ENCODE measurements at places on chromosomes 3 and 15. TPM values are rescaled to one million over a fixed set of nuclear protein-coding genes. Genes with fewer than 3 reads are reported as not detected.

The ANKUB1 gene
- polyA plus RNA-seq: not detected

DNA sequence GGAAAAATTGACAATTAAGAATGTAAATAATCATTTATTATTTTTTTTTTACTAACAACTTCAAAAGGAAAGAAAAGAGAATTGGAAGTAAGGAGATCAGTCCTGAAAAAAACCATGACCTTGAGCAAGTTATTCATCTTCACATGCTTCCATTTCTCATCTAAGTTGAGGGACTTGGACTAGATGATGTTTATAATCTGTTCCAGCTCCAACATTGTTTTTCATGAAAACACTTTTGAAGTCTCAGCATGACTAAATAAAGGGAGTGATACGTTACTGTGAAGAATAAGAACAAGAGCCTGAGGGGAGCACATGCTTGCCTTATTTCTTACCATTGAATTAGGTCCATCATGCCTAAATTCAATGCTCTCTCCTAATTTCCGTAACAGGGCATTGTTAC is 95.7 kb downstream of the STRIT1 start:
- H3K36me3 ChIP-seq: no peaks in the 10 kb centered on the region
- no peaks in the 10 kb centered on the region for H3K27me3 ChIP-seq
- no peaks in the 10 kb centered on the region for H3K4me1 ChIP-seq
- no peak overlapping the region for H3K4me3 ChIP-seq
- DNase-seq: no peak
- H3K27ac ChIP-seq: no peak overlapping the region

GRCh38 chr15:74791667-74792066 is 9.8 kb downstream of the CSK start:
- H3K4me3 ChIP-seq: no peak overlapping the region
- DNase-seq: no peak
- peaks cover 22% of the 10 kb centered on the region for H3K4me1 ChIP-seq
- peaks cover 16% of the 10 kb centered on the region for H3K36me3 ChIP-seq
- no peaks in the 10 kb centered on the region for H3K27me3 ChIP-seq

The CCDC39 gene
- polyA plus RNA-seq: not detected

DNA sequence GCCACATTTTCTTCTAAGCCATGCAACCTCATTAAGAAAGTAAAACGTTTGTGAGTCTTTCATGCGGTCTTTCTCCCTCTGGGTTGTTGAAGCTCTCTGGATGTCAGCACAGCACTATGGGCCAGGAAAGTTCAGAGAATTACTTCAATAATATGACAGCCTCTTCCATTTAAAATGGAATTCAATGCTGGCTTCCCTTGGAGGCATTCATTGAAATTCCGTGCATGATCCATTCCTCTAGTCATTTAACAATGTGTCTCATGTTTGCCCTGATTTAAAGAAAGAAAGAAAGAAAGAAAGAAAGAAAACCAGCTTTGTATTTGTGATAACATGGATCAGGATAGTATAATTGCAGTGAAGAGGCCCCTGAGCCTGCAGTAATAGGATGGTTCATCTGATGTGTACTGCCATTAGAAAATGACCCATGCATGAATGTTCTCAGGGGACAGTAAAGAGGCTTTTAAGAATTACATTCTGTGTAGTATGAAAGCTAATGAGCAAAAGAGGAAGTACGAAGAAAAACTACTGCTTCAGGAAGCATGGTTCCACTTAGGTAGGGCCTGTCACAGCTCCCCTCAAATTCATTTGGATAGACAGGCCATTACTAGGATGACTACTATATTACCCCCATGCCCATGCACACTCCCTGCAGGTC is 146.0 kb downstream of the ARPP21 start:
- H3K4me3 ChIP-seq: no peak overlapping the region
- H3K27me3 ChIP-seq: no peaks in the 10 kb centered on the region
- H3K36me3 ChIP-seq: no peaks in the 10 kb centered on the region
- H3K4me1 ChIP-seq: no peaks in the 10 kb centered on the region
